ENCODE measurements at places on chromosomes 1 and 21.

DNA sequence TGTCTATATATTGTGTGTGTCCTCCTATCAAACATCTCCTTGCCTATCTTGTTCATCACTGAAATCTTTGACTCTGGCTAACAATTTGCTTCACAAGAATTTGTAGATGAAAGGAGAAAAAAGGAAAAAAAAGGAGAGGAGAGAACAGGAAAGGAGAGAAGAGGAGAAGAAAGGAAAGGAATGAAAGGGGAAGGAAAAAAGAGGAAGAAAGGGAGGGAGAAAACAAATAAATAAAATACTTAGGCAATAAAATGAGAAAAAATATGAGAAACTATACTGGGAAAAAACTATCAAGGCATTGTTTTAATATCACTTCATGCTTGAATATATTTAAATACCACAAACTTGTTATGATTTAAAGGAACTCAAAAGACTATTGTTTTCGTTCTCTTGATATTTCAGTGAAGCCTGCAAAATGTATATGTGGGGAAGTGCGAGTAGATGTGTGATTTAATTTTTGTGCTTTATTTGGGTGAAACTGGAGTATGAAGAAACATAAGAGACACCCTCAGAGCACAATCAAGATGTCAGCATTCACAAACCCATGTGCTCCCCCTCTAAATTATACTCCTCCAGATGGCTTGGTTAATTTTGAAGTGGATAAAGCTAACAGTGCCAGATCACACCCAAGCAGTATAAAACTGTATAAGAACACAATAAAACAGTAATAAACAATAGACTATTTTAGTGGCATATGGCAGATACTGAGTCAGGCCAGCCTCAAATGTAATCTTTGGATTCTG is 205.7 kb upstream of the SAMSN1 start:
- no peak for DNase-seq

GRCh38 chr1:184622136-184622823 is 132.4 kb downstream of the EDEM3 start:
- DNase-seq = no peak

- DNase-seq = peak; percentile 29
Observed at GRCh38 chr1:243507001-243507671, 251.3 kb downstream of the SDCCAG8 start.

DNA sequence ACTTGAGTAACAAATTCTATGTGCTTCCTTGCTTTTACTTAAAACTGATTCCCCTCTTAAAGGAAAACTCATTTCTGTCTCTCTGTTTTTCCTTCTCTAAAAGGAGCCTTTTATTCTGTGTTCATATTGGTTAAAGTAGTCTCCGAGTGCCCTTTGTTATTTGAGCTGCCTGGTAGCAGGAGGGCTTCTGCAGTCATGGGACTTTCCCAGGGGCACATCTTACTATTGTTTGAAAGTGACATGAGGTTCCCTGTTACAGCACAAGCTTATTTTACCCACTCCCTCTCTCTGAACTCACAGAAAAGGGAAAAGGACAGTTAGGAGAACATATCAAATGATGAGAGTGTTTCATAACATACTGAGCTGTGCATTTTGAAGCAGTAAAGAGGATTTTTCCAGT is 58.1 kb upstream of the ANGPTL1 start:
- no peak for DNase-seq

DNA sequence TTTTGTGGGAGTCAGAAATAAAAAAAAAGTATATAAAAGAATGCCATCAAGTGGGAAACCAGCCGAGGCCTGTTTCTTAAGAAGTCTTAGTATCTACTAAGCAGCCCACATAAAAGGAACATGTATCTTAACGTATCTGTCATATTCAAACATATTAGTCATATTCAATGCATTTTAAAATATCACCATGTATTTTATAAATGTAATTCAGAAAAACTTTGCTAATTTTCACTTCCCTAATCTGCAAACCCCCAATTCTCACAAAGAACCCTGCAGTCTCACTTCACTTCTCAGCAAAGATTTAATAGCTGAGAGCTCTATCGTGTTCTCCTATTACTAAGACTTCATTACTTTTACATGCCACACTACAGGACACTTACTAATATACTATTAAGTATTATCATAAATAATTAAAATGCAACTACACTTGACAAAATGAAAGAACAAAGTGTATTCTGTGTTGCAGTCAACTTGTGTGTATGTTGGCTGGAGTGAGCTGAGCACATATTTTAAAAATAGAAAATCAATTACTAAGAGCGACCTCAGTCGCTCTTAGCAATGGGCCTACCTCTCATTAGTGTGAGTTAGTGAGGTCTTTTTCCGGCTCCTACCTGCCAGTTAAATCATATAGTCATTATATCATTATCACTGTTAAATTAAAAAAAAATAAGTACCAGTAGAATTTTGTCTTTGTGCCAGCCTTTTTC is 484.3 kb downstream of the LMO4 start:
- no peak for DNase-seq

GRCh38 chr1:228273720-228274451 is 66.0 kb downstream of the OBSCN start:
- DNase-seq = no peak

DNA sequence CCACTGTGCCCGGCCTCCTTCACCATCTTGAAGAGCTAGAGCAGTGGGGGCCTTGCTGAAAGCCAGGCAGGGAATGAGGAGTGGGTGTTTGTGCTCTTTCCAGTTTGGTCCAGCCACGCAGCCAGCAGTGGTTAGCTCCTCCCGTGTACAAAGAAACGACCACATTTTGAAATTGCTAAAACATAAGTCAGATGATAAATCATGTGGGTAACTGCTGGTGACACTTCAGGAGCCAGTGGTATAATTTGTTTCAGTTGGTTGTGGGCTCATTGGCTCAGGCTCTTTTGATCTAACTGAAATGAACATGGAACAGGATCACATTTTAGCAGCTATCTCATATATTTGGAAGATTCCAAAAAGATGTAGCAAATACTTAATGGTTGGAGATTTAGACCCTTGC is 87.6 kb downstream of the MTR start:
- no peak for DNase-seq

- DNase-seq = no peak
Observed at GRCh38 chr1:211895126-211895759, 64.7 kb upstream of the LPGAT1 start.

DNA sequence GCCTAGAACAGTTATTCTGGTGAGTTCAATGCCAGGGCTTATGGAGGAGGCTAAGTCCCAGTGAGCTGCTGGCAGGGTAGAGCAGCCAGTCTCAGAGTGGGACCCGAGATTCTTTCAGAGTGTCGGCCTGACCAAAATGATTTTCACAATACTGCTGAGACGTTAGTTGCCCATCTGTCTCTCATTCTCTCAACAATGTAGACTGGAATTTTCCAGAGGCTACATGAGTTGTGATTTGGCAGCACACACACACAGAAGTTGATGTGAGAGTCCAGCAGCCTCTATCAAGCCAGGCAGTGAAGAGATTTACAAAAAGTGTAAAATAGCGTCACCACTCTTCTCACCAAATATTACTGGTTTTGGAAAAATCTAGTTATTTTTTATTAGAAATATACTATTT is 21.7 kb downstream of the CACNA1S start:
- no peak for DNase-seq

DNA sequence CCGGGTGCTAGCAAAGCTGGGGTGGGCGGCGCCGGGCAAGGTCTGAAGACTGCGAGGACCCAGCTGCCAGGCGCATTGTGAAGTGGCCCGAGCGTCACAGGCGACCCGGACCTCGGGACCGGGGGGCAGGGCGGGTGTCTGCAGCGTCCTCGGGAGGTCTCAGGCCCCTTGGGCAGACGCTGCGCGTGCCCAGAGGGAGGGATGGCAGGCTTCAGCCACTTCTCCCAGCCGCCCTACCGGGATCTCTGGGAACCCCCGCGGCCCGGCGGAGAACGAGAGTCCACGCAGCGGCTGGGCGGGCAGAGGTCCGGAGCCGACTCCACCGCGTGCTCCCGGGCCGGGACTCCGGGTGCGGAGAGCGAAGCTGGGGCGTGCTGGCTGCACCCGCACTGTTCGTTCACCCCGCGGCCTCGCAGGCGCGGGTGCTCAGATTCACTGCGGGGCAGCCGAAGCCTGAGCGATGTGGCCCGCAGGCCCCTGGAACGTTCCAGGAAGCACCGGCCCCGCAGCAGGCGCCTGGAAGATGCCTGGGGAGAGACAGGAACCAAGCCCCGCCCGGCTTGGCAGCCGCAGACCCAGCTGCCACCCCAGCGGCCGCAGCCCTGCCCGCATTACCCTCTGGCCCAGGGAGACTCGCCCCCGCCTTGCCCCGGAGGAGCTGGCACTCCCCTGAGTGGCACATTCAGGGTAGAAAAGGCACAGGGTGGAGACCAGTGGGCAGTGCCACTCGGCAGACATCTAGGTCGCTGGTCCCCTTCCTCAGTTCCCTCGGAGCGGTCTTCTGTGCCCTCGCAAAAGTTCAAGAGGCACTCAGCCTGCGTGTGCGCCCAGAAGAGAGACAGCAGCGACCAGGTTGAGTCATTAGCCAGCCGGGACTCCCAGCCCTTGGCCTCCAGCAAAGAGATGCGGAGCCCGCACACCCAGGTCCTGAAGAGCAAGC is at the start of gene CCDC185:
CCDC185 (plus strand) TSS at position 141 of the 940 bp plus-strand sequence; CDS start at position 202, 61 bp downstream.
- DNase-seq = no peak

GRCh38 chr21:38797470-38797869 is 8.3 kb upstream of the ETS2 start:
- DNase-seq = no peak

DNA sequence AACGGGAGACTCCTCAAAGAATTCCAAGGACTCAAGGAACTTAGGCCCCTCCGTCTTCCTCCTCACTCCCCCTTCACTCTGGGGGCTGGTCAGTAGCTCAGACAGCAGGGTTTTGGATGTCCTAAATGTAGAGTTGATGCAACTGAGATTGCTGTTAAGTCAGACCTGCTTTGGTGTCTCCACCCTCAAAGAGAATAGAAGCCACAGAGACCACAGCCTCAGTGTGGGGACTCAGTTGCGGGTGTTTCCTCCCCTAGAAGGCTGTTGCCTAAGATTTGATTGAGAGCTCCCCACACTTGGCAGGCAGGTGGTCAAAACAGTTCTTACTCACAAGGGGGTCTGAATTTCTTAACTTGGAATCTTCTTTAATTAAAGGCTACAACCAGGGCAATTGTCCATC is 7.6 kb downstream of the MAN1C1 start:
- DNase-seq = no peak

DNA sequence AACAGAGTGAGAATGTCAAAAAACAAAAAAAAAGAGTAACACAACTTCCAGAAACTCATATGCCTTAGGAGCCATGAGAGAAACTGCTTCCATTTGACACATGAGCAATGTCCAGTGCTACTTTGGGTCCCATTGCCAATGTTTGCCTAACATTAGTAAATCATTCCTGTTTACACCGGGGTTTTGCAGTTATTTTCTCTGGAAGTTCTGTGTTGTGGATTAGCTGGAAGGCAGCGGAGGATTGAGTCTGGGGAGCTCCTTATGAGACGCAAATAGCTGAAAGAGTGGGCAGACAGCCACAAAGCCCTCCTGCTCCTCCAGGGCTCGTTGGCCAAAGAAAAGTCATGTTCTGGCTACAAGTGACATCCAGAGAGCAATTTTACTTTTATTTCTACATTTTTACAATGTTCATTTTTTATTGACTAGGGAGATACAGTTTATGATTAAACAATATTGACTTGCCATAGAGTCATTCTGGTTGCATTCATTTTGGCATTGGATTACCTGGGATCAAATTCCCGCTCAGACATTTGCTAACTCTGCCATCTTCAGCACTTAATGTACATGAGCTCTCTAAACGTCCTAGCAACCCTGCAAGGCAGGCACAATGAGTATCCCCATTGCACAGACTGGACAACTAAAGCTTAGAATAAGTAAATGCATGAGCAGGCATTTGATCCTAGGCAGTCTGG is 66.4 kb upstream of the GALNT2 start:
- DNase-seq = no peak

GRCh38 chr1:103074224-103074623 is 34.1 kb downstream of the COL11A1 start:
- DNase-seq = no peak

DNA sequence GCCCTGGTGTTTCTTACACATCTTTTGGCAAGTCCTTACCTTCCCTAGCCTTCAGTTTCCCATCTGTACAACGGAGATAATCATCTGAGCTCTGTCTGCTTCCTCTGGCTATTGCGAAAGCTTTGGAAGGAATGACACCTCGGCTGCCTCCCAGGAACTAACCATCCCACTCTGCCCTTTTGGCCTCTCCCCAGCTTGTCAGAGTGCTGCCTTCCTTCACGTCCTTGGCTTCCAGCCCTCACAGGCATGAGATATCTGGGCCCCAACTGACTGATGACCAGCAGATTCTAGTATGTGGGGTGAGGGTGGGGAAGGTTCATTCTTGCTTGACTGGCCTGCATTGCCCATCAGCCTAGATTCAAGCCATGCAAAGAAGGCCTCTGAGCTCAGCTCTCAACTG is 253.1 kb upstream of the FGGY start:
- no peak for DNase-seq

GRCh38 chr1:185315445-185316071 is 1.5 kb downstream of the IVNS1ABP start:
- DNase-seq = no peak

DNA sequence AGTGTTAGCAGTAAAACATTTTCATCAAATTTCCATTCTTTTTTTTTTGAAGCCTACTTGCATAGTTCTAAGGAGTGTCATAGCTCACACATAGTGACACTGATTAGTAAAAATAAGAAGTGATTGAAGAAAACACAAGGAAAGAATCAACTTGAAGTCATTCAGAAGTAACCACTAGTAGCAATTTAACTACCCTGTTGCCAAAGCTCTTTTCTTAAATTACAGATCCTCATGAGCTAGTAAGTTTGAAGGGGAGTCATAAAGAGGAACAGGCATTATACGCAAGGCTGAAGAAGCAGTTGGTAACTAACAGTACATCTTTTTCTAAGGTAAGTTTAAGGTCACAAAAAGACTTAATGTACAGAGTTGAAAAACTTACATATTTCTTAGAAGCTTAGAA is 332.2 kb downstream of the CHRM3 start:
- no peak for DNase-seq

DNA sequence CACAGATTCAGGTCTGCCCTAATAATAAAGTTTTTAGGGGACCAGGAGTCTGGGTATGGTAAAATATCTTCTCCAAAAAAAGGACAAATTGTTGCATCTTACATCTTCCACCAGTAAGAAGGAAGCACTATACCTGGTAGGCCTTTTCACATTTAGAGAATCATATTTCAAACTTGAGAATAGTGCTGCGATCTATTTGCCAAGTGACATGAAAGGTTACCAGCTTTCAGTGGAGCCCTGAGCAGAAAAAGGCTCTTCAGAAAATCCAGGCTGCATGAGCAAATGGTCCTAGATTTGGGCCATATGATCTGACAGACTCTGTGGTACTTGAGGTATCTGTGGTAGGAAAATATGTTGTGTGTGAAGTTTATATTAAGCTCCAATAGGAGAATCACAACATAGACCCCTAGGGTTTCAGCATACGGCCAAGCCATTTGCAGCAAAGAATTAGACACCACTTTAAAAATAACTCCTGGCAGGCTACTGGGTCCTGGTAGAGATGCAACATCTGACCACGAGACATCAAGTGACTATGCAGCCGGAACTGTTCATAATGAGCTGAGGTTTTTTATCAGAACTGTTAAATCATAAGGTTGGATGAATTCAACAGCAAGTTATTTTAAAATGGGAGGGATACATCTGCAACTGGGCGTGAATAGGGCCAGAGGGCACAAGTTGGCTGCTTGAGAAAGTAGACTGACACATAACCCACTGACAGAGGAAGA is 38.6 kb upstream of the CCDC190 start:
- no peak for DNase-seq

Measured in Jurkat, Clone E6-1 (cell line).